ENCODE measurements at places on chromosomes 3 and 15. TPM values are rescaled to one million over a fixed set of nuclear protein-coding genes. Genes with fewer than 3 reads are reported as not detected.

The ACP3 gene
- total RNA-seq = 0.75 TPM

The CHST14 gene
- total RNA-seq = 16.7 TPM

The EPHA3 gene
- not detected for total RNA-seq

The LARP6 gene
- not detected for total RNA-seq

The GALNT15 gene
- total RNA-seq = not detected

The RBPMS2 gene
- 7.2 TPM for total RNA-seq

The ZNF660 gene
- total RNA-seq = 7.3 TPM

The C2CD4A gene
- total RNA-seq = not detected

The CCR3 gene
- total RNA-seq = 36.7 TPM

The SLC28A2 gene
- not detected for total RNA-seq

The NIT2 gene
- 24.1 TPM for total RNA-seq

The DAZL gene
- not detected for total RNA-seq

The CHDH gene
- total RNA-seq = 1.6 TPM

The WDR93 gene
- 0.25 TPM for total RNA-seq

The TMEM207 gene
- total RNA-seq = not detected

The SH2D7 gene
- total RNA-seq = not detected

The ESYT3 gene
- not detected for total RNA-seq
